ENCODE measurements at places on chromosomes 11 and 22. TPM values are rescaled to one million over a fixed set of nuclear protein-coding genes. Genes with fewer than 3 reads are reported as not detected.

Gene CNIH2
- 1.1 TPM for total RNA-seq

Gene GAL3ST1
- total RNA-seq: 3.0 TPM

Gene LRRC4C
- total RNA-seq: not detected

Gene CARNS1
- total RNA-seq: 0.21 TPM

Gene OR52I2
- total RNA-seq: not detected

Gene IGSF22
- total RNA-seq: not detected

Gene GNG3
- total RNA-seq: not detected

Gene CCDC116
- total RNA-seq: not detected

Gene SCN4B
- total RNA-seq: 1.5 TPM

Gene CNGA4
- total RNA-seq: not detected

Gene XRRA1
- total RNA-seq: 16.8 TPM
